ENCODE measurements at places on chromosomes 5 and 9. TPM values are rescaled to one million over a fixed set of nuclear protein-coding genes. Genes with fewer than 3 reads are reported as not detected.

GRCh38 chr9:131584858-131585257 lies 39.5 kb downstream of the PRRT1B start:
- no peak for DNase-seq
- peaks cover 74% of the 10 kb centered on the region for H3K36me3 ChIP-seq
- H3K4me3 ChIP-seq: no peak overlapping the region
- H3K27me3 ChIP-seq: no peaks in the 10 kb centered on the region

DNA sequence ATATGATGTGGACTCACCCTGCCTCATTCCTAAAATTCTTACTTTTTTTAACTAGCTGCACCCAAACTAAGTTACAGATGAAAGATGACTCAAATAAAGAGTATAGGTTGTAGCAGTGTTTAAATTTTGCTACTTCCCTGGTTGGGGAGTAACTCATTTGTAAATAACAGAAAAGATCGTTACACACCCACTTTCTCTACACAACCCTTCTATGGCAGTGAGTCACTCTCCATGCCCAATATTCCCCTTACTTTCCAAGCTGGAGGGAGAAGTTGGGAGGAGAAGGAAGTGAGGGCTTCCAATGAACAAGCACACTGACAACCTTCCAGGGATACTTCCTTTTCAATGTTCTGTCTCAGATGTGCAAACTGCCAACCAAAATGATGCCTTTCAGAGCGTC lies 1.9 kb downstream of the RASEF start:
- H3K27ac ChIP-seq: no peak overlapping the region
- H3K4me3 ChIP-seq: no peak overlapping the region
- H3K36me3 ChIP-seq: no peaks in the 10 kb centered on the region
- peaks cover 32% of the 10 kb centered on the region for H3K27me3 ChIP-seq
- H3K4me1 ChIP-seq: no peaks in the 10 kb centered on the region

- no peak overlapping the region for H3K4me3 ChIP-seq
- H3K27me3 ChIP-seq: no peaks in the 10 kb centered on the region
- H3K27ac ChIP-seq: no peak overlapping the region
- no peaks in the 10 kb centered on the region for H3K4me1 ChIP-seq
- DNase-seq: no peak
Measured at GRCh38 chr5:78492650-78493049, 132.2 kb downstream of the SCAMP1 start.

DNA sequence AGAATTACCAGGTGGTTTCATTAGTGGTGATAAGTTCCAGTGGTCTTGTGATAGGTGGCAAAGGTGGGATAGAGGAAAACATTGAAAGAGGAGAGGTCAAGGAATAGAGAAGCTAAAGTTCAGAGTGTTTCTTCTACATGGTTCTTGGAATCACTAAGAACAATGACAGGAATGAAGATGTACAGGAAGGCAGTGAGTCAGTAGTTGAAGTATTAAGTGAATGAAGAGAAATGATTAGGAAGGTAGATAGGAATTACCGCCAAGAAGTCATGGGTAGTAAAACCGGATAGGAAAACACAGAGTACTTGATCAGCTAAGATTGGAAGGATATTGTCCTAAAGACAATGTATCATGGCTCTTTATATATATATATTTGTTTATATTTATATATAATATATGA lies 37.9 kb upstream of the RASA1 start:
- no peaks in the 10 kb centered on the region for H3K36me3 ChIP-seq
- no peaks in the 10 kb centered on the region for H3K4me1 ChIP-seq
- H3K4me3 ChIP-seq: no peak overlapping the region

DNA sequence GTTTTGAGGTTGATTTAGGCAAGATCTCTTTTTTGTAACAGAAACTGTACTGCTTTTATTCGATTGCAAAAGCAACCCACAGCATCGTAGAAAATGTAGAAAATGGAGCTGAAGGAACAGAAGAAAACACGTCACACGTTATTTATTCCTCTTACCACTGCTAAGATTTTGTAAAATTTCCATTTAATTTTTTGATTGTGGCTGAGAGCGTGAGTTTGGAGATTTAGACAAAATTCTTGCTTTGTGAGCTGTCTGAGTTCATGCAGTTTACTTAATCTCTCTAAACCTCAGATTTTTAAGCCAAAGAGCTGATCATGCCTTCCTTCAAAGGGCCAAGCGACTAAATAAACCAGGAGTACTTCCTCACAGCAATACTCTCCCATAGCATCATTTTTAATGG lies 24.8 kb downstream of the DPYSL3 start:
- H3K4me1 ChIP-seq: no peaks in the 10 kb centered on the region
- H3K27me3 ChIP-seq: no peaks in the 10 kb centered on the region
- H3K36me3 ChIP-seq: no peaks in the 10 kb centered on the region
- no peak overlapping the region for H3K4me3 ChIP-seq
- DNase-seq: no peak

- no peak overlapping the region for H3K27ac ChIP-seq
- H3K4me3 ChIP-seq: no peak overlapping the region
- no peaks in the 10 kb centered on the region for H3K36me3 ChIP-seq
- peaks cover under 1% of the 10 kb centered on the region for H3K27me3 ChIP-seq
Measured at GRCh38 chr5:159965031-159965837, 43.7 kb upstream of the TTC1 start.

Gene PHYKPL
- 37.1 TPM for total RNA-seq

DNA sequence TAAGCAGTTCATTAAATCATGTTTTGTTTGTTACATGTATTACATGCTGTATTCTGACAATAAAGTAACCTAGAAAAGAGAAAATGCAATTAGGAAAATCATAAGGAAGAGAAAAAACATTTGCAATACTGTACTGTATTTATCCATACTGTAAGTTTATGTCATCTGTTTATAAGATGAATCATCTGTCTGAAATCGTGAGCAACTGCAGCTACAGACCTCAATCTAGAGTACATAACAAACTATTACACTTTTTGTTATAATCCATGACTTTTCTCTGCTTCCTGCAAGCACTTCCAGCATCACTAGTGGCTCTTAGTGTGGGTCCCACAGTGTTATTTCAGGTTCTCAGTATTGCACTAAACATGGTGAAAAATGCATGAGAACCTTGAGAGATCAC lies 144.4 kb upstream of the NR4A3 start:
- H3K27me3 ChIP-seq: no peaks in the 10 kb centered on the region
- no peaks in the 10 kb centered on the region for H3K36me3 ChIP-seq
- DNase-seq: no peak
- H3K4me1 ChIP-seq: no peaks in the 10 kb centered on the region
- no peak overlapping the region for H3K27ac ChIP-seq
- H3K4me3 ChIP-seq: no peak overlapping the region
